H1 (cell line): ENCODE measurements at places on chromosomes 11 and 22.

GRCh38 chr11:85774256-85775101 is 36.5 kb downstream of the SYTL2 start:
- DNase-seq: no peak

GRCh38 chr11:118957549-118957948 is 1.5 kb downstream of the UPK2 start:
- DNase-seq: no peak

- no peak for DNase-seq
Observed at GRCh38 chr22:45740236-45740635, 68.6 kb downstream of the ATXN10 start.

- no peak for DNase-seq
Observed at GRCh38 chr11:61370349-61371005, 8.3 kb downstream of the TMEM138 start.

- DNase-seq: no peak
Observed at GRCh38 chr11:108144615-108145014, 23.2 kb downstream of the ACAT1 start.

GRCh38 chr11:68868221-68868835 is 26.6 kb upstream of the CPT1A start:
- no peak for DNase-seq

- DNase-seq: no peak
Observed at GRCh38 chr11:1473011-1473628, 13.5 kb downstream of the MOB2 start.

GRCh38 chr11:81007046-81007445 is 1566.2 kb upstream of the TENM4 start:
- DNase-seq: no peak

DNA sequence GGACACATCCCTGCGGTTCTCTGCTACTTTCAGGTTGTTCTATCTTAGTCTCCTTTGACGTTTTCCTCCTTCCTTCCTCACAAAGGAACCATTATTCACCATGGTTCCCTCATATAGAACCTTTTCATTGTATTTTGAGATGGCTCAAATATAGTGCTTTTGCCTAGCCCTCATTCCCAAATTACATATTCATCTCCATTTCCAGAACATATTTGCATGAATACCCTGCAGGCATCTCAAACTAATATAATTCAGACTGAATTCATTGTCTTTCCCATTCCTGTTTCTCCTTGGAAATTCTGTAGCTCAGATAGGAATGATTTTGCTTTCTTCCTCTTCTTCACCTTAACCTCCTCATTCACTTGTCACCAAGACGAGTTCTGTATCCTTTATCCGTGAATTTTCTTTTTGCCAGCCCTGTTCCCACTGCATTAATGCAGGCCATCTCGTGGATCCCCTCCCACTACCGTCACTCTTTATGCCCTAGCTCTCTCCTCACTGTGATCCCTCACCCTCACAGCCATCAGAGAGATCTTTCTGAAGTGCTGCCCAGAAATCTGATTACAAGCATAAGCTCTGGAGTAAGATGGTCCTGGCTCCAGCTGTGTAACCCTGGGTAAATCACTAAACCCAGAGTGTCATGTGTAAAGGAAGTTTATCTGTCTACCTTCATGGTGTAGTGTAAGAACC is 23.3 kb downstream of the PIWIL4 start:
- DNase-seq: no peak

DNA sequence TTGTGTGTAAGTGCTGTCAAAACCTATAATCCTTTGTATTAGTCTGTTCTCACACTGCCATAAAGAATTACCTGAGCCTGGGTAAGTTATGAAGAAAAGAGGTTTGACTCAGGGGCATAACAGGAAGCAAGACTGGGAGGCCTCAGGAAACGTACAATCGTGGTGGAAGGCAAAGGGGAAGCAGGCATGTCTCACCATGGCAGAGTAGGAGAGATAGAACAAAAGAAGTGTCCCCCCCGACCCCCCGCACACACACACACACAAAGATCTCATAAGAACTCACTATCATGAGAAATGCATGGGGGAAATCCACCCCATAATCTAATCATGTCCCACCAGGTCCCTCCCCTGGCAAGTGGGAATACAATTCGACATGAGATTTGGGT is 2.3 kb upstream of the USP28 start:
- DNase-seq: no peak

DNA sequence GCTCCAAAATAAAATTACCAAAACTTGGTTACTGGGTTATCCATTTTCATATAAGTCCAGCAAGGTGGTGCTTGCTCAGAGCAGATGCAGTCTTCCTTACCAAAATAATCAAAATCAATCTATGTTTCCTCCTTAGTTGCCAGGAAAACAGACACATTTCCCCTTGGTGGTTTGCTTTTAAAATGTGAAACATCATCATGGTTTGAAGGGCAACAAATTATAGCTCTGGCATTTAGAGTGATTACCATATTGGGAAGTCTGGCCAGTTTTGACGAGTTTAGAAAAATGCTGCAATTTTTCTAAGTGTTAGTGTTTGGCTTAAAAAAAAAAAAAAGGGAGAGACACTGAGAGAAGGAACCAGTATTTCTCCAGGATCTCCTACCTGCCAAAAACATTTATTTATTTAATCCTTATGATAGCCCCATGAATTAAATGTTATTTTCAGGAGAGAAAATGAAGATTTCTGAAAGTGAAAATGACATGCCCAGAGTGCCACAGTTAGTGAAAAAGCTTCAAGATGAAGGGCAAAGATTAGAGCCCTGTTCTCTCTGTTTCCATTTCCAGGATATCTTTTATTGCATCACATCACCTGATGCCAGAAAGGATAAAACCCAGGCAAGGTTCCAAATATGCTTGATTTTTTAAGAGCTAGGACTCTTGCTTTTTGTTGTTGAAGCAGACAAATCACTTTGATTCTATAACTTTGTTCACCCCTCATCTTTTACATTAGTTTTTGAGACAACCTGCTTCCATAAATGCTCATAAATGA is 29.6 kb upstream of the TBCEL start:
- DNase-seq: no peak

GRCh38 chr11:132158696-132159095 is 788.3 kb downstream of the NTM start:
- no peak for DNase-seq

GRCh38 chr22:35995348-35995747 is 33.3 kb downstream of the RBFOX2 start:
- DNase-seq: no peak

DNA sequence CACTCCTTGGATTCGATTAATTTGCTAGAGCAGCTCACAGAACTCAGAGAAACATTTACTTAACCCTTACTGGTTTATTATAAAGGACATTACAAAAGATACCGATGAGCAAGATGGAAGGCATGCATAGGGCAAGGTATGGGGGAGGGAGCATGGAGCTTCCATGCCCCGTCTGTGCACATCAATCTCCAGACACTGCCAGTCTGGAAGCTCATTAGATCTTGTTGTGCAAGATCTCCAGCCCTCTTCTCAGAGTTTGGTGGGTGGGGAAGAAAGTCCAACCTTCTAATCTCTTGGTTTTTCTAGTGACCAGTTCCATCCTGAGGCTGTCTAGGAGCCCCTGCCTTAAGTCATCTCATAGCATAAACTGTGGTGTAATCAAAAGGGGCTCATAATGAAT is 190.7 kb downstream of the UVRAG start:
- DNase-seq: no peak

DNA sequence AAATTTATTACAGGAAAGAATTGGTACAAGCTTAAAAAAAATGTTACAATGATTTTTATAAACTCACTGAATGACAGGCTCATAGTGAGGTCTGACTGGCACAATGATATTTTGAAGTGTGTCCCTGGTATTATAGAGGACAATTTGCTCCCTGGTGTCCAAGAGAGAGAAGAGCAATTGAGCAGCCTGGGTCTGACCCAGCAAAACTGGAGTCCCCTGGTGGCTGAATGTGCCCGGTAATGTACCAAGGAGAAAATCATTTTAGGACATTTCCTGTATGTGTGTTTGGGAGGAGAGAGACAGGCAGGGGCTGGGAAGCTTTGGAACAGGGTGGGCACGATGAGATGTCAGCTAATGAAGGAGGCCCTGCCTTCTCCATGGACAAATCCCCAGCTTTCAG is 125.3 kb downstream of the APOL5 start:
- DNase-seq: no peak

DNA sequence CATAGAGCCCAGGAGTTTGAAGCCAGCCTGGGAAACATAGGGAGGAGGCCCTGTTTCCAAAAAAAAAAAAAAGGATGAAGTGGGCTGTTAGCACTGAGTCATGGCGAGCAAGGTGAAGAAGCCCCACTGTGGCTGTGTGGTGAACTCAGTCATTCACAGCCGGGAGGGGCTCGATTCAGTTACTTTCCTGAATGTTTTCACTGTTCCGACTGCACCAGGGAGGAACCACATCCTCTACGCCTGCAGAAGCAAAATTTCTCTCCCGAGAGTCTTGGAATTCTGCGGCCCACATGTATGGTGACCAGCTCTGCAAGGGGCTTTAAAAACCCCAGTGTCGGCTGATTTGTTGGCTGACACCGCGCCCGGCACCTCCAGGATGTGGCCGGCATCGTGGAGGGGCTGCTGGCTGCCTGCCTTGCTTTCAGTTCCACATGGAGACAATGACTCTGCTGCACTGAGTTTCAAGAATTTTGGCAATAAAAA is 27.8 kb upstream of the GRAMD4 start:
- no peak for DNase-seq

- DNase-seq: no peak
Observed at GRCh38 chr11:122617926-122618325, 37.6 kb upstream of the UBASH3B start.

DNA sequence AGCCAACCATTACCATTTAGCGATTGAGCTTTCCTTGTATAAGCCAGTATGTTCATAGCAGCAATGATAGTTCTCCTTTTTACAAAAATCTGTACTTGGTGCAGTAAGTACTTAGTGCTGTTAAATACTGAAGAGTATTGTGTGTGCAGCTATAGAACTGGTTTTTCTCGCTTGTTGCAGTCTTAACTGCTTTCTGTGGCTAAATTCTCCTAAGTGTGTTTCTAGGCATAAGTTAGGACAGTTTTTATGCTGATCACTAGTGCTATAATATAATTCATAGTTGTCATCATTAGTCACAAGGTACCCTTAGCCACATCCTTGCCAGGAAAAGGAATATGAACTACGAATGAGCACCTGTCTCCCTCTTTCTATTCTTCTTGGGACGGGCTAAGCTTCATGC is 107.7 kb downstream of the GRAMD1B start:
- DNase-seq: no peak

- DNase-seq: no peak
Observed at GRCh38 chr22:36478966-36479365, 2.5 kb downstream of the TXN2 start.

DNA sequence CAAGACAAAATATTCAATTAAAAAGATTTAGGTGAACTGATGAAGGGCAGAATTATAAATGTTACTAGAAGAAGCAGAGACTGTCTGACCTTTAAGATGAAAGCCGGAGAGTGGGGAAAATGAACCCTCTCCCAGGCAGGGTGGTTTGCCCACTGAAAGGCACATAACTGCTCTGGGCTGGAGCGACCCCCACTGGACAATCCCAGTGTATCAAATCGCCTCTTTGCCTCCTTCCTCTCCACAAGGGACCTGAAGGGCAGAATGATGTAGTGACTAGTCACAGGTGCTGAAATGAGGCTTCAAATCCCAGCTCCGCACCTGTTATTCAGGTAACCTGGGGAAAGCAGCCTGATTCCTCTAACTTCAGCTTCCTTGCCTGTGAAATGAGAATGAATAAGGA is 69.0 kb downstream of the EFCAB6 start:
- DNase-seq: peak; percentile 78

DNA sequence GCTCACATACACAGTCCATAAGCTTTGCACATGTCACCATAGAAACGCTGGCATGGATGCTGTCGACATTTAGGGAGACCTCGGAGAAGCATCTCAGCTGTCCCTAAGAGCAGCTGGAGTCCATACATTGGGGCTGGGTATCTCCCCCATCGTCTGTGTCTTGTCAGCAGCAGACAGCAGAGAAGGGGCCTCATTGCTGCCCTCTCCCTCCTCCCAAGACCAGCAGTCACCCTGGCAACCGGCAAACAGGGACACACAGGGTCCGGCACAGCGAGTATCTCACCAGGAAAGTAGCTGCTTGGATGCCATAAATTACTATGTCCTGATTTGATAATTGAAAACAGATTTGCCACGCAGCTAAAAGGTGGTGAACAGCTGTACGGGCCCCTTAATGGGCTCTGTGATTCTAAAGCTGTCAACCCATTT is 84.4 kb downstream of the CD44 start:
- no peak for DNase-seq

GRCh38 chr22:19984851-19985811 is 31.5 kb downstream of the ARVCF start:
- DNase-seq: no peak

DNA sequence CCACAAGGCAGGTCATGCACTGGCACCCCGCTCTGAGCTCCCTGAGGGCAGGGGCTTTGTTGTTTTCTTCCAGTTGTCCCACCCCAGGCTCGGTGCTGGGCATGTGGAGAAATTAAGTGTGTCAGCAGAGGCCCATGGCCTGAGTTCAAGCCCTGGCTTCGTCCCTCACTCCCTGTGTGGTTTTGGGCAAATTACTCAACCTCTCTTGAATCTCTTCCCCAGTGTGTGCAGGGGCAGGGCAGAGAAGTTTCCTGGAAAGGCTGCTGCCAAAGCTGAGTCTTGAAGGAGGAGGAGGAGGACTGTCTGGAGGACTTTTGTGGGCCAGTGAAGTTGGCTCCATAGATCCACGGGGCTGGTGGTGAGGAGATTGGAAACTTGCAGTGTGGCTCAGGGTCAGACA is 138.1 kb upstream of the E2F8 start:
- DNase-seq: no peak

DNA sequence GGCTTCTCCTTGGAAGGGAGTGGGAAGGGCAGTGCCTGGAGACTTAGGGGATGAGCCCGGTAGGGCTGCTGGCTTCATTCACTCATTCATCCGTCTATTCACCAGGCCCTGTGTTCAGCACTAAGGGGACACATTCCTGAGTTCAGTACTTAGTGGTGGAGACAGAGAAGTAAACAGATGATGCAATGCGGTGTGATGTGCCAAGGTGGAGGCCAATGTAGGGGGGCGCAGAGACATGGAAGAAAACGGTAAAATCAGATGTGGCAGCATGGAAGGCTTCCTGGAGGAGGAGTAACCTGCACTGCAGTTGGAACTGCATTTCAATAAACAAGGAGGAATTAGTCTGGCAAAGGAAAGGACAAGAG is 21.3 kb downstream of the GRIK4 start:
- DNase-seq: no peak

DNA sequence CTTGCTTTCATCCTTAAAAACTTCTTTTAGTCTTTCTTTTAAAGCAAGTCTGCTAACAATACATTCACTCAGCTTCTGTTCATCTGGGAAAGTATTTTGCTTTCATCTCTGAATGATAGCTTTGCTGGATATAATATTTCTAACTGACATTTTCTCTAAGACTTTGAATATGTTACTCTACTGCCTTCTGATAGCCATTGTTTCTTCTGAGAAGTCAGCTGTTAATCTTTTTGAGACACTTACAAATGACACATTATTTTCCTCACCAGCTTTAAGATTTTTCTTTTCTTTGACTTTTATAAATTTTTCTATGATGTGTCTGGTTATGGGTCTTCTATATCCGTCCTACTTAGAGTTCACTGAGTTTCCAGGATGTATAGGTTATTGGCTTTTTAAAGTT is 643.1 kb downstream of the KCNA4 start:
- DNase-seq: no peak

GRCh38 chr11:117220568-117220967 is 11.3 kb downstream of the PCSK7 start:
- no peak for DNase-seq

- DNase-seq: no peak
Observed at GRCh38 chr11:126011265-126011664, 51.4 kb downstream of the CDON start.

- DNase-seq: no peak
Observed at GRCh38 chr11:95571718-95572260, 217.8 kb downstream of the FAM76B start.
